C1 segment of cervical spinal cord (tissue), 14 donors: ENCODE measurements at places on chromosomes 1 and 21.

DNA sequence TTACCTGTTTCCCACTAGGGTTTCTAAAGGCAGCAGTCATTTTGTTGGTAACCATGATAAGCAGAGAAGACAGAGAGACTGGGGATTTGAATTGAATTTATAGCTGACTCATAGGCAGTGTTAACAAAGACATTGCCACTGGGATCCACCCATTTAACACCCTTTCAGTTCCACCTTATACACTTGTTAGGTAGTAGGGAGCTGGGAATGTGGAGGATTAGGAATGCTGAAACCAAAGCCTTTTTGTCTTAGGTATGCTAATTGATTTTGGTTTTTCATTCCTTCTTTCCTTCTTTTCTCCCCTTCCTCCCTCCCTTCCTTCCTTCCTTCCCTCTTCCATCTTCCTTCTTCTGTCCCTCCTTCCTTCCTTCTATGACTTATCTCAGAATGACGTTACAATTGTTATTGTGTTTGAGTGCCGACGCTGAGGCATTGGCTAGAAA lies 7.5 kb upstream of the EVI5 start:
- no peak for DNase-seq

GRCh38 chr1:27656157-27656893 lies 15.7 kb downstream of the IFI6 start:
- no peak for DNase-seq

GRCh38 chr1:19743180-19743579 lies 56.5 kb downstream of the TMCO4 start:
- no peak for DNase-seq

DNA sequence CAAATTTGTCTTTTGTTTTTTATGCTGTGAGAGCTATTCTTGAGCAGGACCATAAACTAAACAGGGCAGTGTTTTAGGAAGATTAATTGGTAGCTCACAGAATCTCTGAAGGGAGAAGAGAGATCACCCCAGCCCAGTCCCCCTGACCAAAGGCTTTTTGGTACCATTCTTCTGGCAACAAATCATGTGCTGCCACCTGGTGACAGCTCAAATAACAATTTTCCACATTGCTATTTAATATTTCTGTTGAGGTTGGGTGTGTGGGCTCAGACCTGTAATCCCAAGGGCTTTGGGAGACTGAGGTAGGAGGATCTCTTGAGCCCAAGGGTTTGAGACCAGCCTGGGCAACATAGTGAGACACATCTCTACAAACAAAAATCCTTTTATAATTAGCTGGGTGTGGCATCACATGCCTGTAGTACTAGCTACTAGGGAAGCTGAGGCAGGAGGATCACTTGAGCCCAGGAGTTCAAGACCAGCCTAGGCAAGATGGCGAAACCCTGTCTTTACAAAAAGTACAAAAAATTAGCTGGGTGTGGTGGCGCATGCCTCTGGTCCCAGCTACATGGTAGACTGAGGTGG lies 2.2 kb upstream of the TESK2 start:
- no peak for DNase-seq

DNA sequence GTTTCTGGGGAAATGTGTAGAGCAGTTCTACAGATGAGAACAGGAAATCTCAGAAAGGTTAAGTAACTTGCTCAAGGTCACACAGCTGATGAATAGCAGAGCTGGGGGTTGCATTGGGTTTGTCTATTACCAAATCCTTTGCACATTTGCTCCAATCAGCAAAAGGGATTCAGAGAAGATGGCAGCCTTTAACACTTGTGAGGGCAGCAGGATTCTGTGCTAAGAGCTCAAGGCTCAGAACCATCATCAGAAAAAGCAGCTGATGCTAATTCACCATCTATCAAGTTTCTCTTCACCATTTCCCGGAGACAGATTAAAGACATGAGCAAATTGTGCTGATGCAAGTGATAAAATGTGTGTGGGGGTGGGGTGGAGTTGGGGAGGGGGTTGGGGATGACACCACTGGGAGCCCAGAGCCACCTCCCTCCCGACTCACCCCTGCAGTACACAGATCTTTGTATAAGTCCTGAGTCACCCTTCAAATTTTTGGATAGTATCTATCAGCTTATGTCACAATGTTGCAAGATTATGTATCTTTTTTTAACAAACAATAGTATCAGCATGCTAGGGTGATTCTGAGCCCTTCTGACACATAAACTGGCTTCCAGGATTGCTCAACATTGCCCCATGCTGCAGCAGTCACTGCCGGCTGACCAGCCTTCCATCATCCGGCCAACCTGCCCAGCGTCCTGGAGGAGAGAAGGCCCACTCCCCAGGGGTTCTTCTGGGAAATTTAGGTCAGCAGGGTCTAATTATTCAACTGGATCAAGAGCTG lies 2.8 kb upstream of the SPSB1 start:
- DNase-seq, result no peak

DNA sequence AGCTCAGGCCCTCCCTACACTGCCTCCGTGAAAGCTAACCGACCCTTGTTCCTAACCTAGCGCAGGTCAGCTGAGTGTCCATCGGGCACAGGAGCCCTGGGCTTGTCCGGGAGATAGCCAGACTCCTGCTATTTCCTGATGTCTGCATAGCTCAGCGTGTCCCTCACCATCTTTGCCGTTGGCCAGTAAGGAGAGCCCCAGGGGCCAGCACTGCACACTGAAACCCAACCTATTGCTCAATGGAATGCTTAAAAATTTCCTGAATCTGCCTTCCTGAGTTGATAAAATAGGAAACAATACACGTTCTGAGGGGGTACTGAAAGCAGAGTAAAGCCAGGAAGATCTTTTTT lies 2.2 kb downstream of the RUNX1 start:
- no peak for DNase-seq

DNA sequence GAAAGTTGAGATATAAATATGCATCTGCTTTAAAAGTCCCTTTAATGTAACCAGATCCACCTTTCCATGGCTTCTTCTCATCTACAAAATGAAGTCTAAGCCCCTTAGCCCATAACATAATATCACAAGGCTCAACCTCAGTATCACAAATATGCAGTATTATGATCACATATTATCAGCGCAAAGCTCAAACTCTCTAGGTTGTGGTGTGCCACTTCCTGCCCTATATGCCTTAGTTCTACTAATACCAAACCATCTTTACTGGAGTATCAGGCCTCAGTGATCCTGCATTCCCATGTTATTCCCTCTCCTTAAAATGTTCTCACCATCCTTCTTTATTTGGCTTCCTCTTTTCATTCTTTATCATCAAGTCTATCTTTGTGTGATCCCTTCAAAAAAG lies 301.8 kb downstream of the NEGR1 start:
- no peak for DNase-seq

- no peak for DNase-seq
Observed at GRCh38 chr1:91402023-91402422, 2.6 kb downstream of the HFM1 start.

DNA sequence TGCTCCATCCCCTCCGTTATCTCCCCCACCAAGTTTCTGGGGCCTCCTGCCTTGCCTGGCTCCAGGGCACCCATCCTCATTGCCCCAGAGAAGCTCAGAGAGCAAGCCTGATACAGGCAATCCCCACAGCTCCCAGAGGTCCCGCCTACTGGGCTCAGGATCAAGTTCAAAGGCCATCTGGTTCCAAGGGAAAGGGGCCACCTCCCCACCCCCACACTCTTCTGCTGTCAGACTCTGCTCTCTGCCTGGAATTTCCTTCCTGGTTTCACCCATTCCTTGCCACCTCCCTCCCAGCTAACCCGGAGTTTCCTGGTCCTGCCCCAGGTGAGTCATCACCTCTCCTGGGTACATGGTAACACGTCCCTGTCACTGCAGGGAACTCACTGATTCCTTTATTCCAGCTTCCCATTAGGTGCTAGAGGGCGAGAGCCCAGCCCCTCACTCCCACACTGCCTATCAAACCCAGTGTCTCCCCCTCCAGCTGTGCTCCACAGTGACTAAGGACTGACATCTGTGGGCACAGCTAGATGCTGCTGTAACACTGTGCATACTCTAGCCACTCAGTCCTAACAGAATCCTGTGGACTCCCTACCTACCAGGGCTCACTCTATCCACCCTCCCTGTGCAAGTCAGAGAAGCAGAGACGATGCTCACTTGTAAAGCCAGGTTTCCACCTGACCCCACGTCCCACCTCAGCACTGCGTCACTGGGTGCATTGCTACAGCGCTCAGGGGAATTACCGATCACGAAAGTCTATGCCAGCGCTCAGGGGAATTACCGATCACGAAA lies 21.8 kb downstream of the RSPH1 start:
- DNase-seq, result no peak

GRCh38 chr1:78622548-78622947 lies 2.3 kb downstream of the IFI44L start:
- DNase-seq, result no peak

DNA sequence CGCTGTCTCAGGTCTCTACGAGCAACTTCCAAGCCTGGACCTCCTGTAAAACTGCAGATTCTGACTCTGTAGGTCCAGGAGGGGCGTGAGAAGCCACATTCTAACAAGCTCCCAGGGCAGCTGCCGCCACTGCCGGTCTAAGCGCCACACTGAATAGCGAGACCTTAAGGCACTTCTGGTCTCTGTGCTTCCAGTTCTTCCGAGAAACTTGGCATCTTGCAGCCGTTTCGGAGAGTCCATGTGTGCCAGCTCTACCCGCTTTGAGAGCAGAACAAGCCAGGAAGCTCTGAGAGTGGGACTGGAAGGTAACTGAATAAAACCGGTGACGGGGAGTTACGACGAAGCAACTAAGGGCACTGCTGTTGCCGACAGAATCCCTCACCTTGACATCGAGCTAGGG lies 12.5 kb downstream of the AGT start:
- peak; percentile 53 for DNase-seq

- DNase-seq, result no peak
Observed at GRCh38 chr21:45517249-45518065, 24.8 kb downstream of the SLC19A1 start.

DNA sequence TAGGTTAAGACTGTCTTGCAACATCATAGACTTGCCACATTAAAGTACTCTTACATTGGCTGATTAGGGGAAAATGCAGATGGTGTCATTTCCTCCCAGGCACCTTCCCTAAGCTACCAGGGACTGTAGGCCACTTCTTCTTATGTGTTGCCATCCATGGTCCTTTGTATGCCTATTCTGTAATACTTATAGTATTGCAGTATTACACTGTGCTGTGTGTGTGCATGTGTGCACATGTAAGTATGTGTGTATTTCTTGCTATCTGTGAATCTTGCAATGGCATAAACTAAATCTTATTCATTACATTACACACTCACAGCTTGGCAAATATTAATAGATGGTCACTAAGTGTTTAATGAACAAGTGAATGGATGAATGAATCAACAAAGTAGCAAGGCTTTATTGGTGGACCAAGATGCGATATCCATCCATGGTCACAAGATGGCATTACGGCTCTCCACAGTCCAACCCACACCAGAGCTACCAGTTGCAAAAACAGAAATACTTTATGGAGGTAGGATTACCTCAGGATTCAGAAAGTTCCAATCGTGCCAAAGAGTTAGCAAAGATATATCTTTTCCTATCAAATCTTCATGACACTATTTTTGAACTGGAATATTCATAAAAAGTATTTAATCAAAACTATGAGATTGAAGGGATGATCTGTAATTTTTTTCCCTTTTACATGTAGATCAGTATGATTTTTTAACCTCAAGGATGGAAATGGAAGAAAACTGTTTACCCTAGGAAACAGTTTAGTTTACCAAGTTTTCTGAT lies 160.2 kb downstream of the DENND1B start:
- no peak for DNase-seq

GRCh38 chr1:154386643-154387352 lies 18.3 kb upstream of the IL6R start:
- no peak for DNase-seq

GRCh38 chr1:170213596-170213995 lies 67.8 kb downstream of the NTMT2 start:
- no peak for DNase-seq

DNA sequence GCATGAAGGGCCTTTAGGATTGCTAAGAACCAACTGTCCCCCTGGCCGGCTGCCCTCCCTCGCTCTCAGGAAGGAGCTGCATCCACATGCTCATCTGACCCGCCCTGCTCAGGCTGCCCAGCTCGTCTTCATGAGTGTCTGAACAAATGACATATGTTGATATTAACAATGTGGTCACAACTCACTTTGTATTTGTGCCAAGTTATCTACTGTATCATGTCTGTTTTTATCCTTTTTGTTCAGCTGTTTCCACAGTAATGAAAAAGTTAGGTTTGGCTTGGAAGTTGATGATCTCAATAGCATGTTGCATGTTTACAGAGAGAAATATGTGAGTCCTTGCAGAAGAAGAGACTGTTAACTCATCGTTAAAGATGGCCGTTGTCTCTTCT lies 75.1 kb downstream of the PHTF1 start:
- DNase-seq, result no peak

- no peak for DNase-seq
Observed at GRCh38 chr1:33902486-33903209, 38.8 kb downstream of the HMGB4 start.

DNA sequence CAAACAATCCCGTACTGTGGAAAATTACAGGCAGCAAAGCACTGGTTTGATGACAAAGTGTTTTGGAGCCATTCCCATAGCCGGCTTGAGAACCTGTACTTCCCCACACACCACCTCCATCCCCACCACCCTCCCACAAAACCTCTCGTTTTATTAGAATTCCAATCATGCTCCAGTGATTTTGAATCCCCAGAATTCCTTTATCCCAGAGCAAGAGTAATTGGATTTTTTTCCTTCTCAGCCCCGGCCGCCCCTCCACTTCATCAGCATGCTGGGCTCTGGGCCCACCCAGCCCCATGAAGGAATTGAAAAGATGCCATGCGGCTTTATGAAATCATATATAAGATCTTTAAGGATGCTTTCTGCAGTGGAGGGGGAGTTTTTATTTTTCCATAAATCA lies 136.6 kb downstream of the OMA1 start:
- DNase-seq, result no peak

DNA sequence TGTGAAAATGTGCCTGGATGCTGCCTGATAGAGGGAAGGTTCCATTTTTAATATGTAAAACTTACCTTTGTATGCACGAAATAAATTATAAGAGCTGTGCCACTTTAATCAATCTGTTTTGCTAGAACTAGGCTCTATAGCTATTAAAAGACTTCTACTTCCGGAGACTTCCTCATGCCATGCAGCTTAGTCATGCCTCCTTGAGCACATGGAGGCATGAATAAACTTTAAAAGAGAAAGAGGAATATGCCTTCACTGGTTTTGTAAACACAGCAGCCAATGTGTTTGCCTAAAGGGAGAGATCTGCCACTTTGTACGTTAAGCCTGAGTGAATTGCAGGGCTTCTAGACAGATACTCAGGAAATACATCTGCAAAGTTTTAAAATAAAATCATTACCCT lies 604.6 kb downstream of the LRRIQ3 start:
- DNase-seq, result no peak

DNA sequence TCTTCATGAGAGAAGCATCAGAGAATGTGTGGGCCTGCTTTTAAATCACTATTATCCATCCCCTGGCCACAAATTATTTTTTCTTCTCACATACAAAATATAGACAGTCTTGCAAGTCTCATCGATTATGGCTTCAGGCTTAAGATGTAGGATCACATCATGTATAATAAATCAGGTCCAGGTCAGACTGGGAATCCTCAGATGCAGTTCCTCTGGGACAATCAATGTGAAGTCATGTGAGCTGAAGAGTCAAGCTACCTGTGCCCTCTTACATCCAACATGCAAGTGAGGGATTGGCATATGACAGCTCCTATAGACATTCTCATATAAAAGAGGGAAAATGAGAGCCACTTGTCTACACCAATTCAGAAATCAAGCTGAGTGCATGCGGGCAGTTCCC lies 631.8 kb downstream of the PTPRU start:
- DNase-seq, result no peak
